ENCODE measurements at places on chromosomes 5 and 9.

DNA sequence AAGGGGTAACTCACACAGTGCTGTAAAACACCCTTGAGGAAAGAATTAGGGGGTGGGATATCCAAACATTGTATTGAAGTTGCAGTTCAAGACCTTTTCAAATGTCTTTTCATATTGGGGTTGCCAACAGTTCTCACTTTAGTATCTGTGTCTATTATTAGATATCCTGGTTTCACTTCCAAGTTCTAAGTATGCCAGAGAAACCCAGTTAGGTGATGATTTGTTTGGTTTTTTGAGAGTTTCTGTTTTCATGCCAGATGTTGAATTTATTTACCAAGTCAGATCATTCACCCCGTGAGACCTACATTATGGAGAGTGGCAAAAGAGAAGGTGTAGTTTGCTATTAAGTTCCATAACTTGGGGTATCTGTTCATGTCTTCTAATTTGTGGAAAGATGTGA lies 64.5 kb downstream of the C9orf152 start:
- no peak for DNase-seq

- peak; percentile 27 for DNase-seq
Measured at GRCh38 chr9:125343518-125344275, 82.1 kb downstream of the GAPVD1 start.

GRCh38 chr5:169667896-169668674 lies 31.0 kb downstream of the DOCK2 start:
- DNase-seq = peak; percentile 7

DNA sequence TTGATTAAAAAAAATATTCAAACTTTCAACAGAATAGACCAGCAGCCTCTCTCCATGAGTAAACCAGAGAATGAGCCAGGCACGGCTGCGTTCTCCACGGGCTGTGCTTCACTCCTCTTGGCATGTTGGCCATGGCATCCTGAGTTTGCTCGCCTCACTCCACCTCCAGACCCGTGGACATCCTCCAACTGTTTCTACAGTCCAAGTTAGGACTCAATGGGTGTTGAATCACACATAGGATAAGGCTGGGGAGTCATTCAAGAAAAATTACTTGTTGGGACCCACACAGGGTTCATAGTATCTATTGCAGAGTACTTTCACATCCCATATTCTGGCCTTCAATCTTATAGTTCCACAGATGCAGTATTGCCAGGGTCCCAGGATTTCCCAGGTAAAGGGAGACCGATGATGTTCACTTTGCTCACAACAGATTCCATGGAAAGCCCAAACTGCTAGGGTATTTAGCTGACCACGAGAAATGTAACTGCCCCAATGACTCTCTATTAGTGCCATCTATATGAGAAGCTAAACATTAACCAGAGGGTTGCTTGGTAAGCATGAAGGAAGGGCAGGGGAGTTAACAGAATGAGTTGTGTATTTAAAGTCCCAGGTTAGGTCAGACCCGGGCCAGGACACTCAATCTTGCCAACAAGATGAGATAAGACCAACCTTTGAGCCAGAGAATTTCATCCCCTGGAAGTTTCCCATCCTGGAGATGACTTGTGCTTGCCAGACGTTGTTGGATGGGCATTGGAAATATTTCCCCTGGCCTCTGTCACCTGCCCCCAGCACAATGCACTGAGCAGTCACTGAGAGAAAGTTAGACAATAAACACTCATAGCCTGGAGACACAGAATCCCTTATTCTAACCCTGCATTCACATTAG lies 19.7 kb upstream of the GDA start:
- no peak for DNase-seq

- DNase-seq = no peak
Measured at GRCh38 chr5:20972419-20972925, 984.5 kb upstream of the CDH18 start.

DNA sequence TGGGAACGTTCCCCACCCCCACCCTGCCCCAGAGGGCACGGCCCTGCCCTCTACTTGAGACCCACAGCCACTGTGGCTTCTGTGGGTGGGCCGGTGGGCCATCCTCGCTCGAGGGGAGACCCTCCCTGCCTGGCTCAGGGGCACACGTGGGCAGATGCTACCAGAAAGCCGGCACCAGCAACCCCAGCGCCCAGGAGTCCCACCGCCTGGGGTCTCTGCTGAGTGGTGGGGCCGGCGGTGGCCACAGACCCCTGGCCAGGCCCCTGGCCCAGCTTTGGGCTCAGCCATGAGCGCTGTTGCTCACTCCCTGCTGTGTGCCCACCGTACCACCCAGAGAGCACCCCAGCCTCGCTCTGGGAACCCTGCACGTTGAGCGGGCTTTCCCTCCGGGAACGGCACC lies 16.5 kb upstream of the NRARP start:
- DNase-seq = no peak

GRCh38 chr5:123448743-123449142 lies 25.5 kb upstream of the CEP120 start:
- no peak for DNase-seq

DNA sequence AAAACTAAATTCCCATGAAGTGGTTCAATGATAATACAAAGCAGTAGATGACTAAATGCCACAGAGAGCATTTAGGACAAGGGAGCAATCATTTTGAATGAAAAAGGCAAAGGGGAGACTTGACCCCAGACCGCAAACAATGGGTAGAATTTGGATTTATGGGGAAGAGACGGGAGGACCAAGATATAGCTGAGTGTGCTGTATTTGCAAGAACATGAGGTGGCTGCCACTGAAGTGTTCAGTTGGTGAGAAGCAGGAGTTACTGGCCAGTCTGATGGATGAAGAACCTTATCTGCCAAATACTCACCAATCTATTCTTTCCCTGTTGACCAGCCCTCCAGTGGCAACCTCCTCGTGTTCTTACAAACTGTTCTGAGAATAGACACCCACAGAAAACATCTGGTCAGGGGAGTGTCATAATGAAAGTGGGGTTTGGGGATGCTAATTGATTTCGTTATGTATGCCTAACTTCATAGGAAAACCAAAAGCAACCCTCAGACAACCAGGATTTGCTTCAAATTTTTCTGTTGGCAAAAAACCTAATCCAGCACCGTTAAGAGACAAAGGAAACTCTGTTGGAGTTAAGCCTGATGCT lies 19.8 kb downstream of the TDRD7 start:
- no peak for DNase-seq

DNA sequence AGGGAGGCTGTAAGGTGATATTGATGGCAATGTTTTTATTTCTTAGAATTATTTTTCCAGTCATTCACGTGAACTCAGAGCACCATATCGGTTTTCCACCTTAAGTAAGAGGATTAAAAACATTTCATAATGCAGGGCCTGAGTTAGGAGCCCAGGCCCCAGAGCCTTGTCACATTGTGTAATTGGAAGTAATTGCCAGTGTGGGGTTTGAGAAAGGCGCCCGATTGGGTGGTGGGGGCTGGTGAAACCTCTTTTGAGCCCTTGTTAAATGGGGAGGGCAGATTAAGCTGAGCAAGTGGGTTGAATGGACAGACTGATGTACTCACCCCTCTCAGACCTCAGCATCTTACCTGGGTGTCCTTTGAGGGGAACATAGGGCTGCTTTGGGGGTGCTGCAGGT lies 116.7 kb upstream of the PITX1 start:
- DNase-seq = no peak

DNA sequence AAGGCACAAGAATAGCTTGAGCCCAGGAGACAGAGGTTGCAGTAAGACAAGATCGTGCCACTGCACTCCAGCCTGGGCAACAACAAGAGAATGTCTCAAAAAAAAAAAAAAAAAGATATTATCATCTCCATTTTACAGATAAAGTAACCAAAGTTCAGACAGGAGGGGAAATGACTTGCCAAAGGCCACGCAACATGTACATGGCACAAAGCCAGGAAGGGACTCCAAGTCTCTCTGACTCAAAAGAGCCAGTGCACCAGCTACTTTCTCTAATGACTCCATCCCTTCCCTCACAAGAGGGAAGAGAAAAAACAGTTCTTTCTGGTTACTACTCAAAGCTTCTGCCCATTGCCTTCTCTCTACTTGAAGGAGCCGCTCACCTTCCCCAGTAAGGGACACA lies 34.1 kb downstream of the SIL1 start:
- DNase-seq = no peak

DNA sequence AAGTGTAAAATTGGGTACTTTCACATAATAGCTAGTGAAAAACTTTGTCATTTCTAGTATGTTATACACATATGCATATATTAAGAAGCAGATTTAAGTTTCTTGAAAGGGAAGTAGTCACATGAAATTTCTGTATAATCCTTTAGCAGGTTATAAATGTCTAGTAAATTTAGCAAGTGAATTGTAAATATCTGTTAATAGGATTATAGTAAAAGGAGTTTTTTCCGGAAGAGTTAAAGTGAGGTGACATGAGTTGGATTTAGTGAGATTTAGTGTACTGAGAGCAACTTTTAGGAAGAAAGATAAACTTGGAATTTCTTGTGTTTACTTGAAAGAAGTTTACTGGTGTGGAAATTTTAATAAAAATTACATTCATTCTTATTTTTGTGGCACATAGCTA lies 38.4 kb downstream of the SPIN1 start:
- no peak for DNase-seq

- peak; percentile 54 for DNase-seq
Measured at GRCh38 chr5:76867827-76868693, 18.2 kb downstream of the S100Z start.
